ENCODE measurements at places on chromosomes 3 and 15. TPM values are rescaled to one million over a fixed set of nuclear protein-coding genes. Genes with fewer than 3 reads are reported as not detected.

Gene SMAD6
- 48.9 TPM for total RNA-seq

Gene CD86
- total RNA-seq, result not detected

Gene MUSTN1
- not detected for total RNA-seq

Gene CYP8B1
- not detected for total RNA-seq

Gene C3orf85
- not detected for total RNA-seq

Gene HYAL1
- 6.1 TPM for total RNA-seq

Gene CCK
- total RNA-seq, result not detected

Gene PPARG
- 19.1 TPM for total RNA-seq

Gene XCR1
- total RNA-seq, result not detected

Gene LRRIQ4
- total RNA-seq, result not detected

Gene FANCD2OS
- not detected for total RNA-seq

Gene EOMES
- not detected for total RNA-seq

Gene TEX55
- total RNA-seq, result not detected

Gene PTPN23
- total RNA-seq, result 17.8 TPM

Gene CFAP100
- total RNA-seq, result not detected

Gene DNAJC17
- total RNA-seq, result 24.3 TPM

Gene TTC21A
- 0.90 TPM for total RNA-seq

Gene DUOX1
- total RNA-seq, result not detected

Gene TOMM70
- 36.1 TPM for total RNA-seq

Gene NME9
- not detected for total RNA-seq

Gene CLSTN2
- 4.2 TPM for total RNA-seq

Gene COL6A5
- not detected for total RNA-seq

Gene SCN5A
- total RNA-seq, result 0.16 TPM

Gene CHRFAM7A
- not detected for total RNA-seq

Gene COL8A1
- total RNA-seq, result 414 TPM

Gene CELSR3
- total RNA-seq, result 2.5 TPM

Gene SERPINI2
- not detected for total RNA-seq

Gene TUSC7
- total RNA-seq, result not detected

Gene WNT7A
- not detected for total RNA-seq

Gene LMCD1
- 81.0 TPM for total RNA-seq

Gene SEMA6D
- 2.3 TPM for total RNA-seq

Gene SLC6A11
- not detected for total RNA-seq

Gene HGD
- total RNA-seq, result 5.2 TPM

Gene LYZL4
- not detected for total RNA-seq

Gene FAM107A
- total RNA-seq, result 7.0 TPM

Gene FMN1
- not detected for total RNA-seq

Gene FAM43A
- 52.8 TPM for total RNA-seq

Gene FAM81A
- total RNA-seq, result 0.97 TPM

Gene ST8SIA2
- not detected for total RNA-seq

Gene ONECUT1
- not detected for total RNA-seq

Gene MYLK
- 1.9 TPM for total RNA-seq

Gene BDH1
- 5.2 TPM for total RNA-seq

Gene SV2B
- total RNA-seq, result not detected

Gene CDHR4
- not detected for total RNA-seq

Gene FYCO1
- total RNA-seq, result 11.2 TPM

Gene RBPMS2
- total RNA-seq, result under 0.01 TPM

Gene UBA5
- 22.7 TPM for total RNA-seq

Gene ATP8B4
- total RNA-seq, result 0.49 TPM

Gene GOLGA6L4
- 0.16 TPM for total RNA-seq

Gene GOLGA8R
- total RNA-seq, result 1.8 TPM

Gene GP9
- not detected for total RNA-seq

Gene IL17RB
- total RNA-seq, result not detected

Gene TXNRD3
- total RNA-seq, result 9.4 TPM

Gene MED12L
- total RNA-seq, result 1.8 TPM

Gene LRRFIP2
- total RNA-seq, result 33.5 TPM

Gene ARL13B
- total RNA-seq, result 14.9 TPM

Gene ARHGEF26
- 5.8 TPM for total RNA-seq
